Fibroblast of skin of abdomen (primary cell): ENCODE measurements at places on chromosomes 5 and 9.

- DNase-seq = no peak
Measured at GRCh38 chr9:127608104-127608966, 3.7 kb upstream of the STXBP1 start.

- peak; percentile 59 for DNase-seq
Measured at GRCh38 chr5:130923543-130924124, 241.4 kb downstream of the HINT1 start.

DNA sequence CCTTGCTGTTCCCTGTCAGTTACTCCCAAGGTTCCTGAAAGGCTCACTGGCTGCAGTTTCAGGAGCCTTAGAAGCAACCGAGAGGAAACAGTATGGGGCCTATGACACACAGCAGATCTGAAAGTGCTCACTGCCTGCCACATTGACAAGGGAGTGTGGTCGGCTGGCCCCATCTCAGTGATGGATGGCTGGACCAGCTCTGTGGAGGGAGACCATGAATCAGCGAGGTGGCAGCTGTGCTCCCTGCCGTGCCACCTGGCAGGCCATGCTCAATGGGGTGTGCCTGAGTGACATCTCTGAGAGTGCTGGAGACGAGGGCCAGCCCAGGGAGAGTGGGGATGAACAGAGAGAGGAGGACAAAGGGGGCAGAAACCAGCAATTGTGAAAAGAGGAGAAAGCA, 49.1 kb downstream of the DOCK2 start:
- no peak for DNase-seq

DNA sequence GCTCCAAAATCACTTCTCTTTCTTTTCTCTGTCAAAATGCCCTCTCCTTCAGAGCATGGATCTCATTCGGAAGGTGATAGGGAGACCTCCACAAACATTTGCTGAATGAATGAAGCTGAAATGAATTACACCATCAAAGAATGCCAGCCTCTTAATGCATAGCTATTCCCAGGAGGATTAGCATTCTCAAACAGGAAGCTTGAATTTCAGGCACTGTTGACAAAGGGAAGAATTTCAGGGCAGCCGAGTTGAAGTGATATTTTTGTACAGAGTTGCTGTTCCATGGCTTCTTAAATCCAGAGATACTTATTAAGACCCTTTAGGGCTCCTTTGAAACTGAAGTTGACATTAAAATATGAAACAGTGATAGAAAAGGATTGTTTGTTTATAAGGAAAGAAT, 18.8 kb downstream of the HBEGF start:
- peak; percentile 59 for DNase-seq

- DNase-seq = no peak
Measured at GRCh38 chr9:27475057-27475595, 49.0 kb upstream of the IFNK start.

DNA sequence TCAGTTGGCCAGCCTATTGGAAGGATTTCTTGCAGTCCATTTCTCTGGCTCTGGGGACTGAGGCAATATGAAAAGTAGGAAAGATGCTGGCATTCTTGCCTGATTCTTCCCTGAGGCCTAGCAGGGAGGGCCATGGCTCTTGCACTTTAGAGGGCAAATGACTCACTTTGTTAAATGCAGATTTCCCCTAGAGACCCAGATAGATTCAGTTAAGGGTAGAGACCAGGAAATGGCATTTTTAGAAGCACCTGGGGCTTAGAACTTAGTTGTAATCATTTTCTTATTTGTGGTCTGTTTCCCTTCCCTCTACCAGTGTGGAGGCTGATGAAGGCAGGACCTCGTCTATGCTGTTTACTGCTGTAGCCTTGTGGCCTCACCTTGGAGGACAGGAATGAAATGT, 112.8 kb upstream of the NR3C1 start:
- DNase-seq = no peak
